ENCODE measurements at places on chromosomes 16 and 17.
A peak's percentile ranks its signal among the peaks of the same experiment; 100 is the strongest.

DNA sequence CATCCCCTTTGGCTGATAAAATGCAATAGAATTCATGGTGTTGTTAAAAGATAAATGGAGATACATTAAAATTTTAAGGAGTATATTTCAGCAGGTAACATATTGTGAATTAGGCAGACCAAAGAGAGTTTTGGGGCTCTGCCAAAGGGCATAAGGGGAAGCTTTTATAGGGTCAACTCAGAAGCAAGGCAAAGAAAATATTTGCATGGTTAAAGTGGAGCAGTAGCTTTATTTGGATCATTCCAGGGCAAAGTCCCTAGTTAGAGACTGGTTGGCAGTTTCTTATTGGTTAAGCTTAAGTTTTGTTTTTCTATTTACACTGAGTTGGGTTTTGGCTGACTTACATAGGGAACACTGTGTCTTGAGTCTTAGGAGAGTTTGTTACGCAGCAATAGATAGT is 75.1 kb upstream of the CA10 start:
- no peak for DNase-seq

- DNase-seq = no peak
These were observed 13.0 kb downstream of the KATNB1 start for GRCh38 chr16:57748596-57748995.

DNA sequence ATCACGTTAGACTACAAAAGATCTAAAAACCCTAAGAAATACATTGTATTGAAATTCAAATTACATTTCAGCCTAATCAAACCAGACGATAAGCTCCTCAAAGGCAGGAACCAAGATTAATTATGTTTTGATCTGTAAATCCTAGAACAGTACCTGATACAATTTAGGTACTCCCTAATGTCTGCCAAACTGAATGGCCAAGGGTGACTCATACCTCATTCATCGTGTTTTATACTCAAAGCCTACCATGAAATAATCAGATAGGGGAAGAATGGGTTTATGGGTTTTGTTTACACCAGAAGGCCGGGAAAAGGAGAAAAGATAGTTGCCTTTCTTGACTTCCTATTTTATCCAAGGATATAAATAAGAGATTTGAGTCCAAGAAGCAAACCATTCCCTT is 19.3 kb downstream of the MMD start:
- no peak for DNase-seq

DNA sequence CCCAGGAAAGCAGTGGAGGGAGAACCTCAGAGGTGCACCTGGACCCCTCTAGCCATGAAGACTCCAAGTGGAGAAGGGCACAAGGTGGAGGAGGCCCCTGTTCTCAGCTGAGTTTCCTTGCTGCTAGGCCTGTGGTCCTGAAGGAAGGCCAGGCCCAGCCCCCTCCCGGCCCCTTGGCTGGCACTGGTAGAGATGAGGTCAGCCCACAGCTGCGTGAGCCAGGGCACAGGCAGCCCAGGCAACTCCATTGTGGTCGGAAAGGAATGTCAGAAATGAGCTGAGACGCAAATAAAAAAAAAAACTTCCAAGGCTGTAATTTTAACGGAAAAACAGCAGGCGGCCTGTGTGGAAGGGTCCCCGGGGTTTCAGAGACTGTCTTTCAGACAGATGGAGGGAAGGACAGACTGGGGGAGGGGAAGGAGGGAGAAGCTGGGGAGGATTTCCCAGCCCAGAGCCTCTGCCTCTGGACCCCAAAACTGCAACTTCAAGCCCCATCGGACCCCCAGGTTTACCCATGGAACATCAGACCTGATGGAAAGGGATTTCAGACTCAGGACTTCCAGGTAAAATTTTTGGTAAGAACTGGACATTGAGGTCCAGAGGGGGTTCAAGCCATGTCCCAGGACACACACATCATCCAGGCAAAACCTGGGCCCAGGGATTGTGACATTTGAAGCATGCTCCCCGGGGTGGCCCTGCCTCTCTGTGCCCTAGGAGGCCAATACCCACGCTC is 25.6 kb upstream of the MRPS23 start:
- DNase-seq = peak; percentile 98

DNA sequence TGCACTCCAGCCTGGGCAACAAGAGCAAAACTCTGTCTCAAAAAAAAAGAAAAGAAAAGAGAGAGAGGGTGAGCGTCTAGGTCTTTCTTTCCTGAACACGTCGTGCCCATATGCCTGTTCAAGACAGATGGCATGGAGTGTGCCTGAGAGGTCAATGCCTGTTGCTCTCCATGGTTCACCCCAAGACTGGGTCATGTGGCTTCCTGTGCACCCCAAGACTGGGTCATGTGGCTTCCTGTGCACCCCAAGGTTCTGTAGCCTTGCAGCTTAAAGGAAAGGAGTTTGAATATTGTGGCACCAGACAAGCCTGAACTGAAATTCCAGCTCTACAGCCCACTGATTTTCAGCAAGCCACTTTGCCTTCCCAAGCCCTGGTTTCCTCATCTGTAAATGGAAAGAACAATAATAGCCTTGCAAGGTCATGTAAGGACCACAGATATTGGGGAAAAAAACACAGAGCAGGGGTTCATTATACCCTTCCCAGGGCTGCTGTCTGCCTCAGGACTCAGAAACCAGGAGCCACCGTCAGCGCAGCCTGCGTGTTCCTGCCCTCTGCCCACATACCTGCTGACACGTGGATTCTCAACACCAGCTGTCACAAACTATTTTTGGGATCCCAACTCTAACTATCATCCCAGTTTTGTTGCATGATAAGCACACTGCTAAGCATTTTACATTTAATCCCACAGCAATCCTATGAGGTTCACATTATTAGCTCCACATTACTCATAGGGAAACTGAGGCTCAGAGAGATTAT is 18.0 kb upstream of the NAGS start:
- DNase-seq = no peak

- DNase-seq = no peak
These were observed 13.3 kb upstream of the MPO start for GRCh38 chr17:58294034-58294433.

DNA sequence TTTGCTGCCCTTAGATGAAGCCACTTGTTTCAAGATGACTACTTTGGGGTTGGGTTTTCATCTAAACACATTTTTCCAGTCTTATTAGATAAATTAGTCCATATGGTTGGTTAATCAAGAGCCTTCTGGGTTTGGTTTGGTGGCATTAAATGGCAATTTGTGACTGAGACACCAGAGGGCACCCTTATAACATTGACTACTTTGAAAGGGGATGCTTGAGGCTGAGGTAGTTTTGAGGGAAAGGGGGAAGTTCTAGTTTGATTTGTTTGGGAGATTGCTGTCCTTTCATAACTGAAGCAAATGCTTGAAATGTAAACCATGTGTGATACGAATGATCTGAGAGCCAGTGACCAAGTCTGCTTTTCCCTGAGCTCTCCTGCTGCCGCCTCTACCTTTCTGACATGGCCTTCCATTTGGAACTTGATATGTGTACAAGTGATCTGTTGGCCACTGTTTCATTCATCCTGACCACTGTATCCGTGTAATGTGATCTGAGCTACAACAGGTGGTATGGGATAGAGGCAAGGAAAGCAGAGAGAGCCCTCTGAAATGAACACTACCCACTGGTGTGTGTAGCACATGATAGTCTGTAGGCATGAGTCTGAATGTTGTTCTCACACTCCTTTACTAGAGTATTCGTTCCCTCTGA is 5.8 kb upstream of the RARA start:
- DNase-seq = peak; percentile 59

DNA sequence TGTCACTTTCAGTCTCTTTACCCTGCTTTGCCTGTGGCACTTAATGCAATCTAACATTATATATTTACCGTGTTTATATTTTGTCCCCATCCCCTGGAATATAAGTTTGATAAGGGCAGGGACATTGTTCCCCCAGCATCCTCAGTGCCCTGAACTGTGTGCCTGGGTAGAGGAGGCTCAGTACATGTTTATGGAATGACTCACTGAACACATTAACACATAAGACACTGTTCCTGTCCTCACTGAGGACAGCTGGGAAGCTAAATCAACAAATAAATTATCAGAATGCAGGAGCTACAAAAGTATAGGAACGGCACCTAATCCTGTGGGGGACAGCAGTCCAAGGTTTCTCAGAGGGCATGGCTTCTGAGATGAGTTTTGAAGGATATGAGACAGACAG is 27.8 kb downstream of the GRIN2A start:
- peak; percentile 33 for DNase-seq

GRCh38 chr17:59047616-59048015 is 59.1 kb downstream of the TRIM37 start:
- DNase-seq = no peak

- DNase-seq = no peak
These were observed 1.5 kb upstream of the SPIRE2 start for GRCh38 chr16:89826531-89827382.

DNA sequence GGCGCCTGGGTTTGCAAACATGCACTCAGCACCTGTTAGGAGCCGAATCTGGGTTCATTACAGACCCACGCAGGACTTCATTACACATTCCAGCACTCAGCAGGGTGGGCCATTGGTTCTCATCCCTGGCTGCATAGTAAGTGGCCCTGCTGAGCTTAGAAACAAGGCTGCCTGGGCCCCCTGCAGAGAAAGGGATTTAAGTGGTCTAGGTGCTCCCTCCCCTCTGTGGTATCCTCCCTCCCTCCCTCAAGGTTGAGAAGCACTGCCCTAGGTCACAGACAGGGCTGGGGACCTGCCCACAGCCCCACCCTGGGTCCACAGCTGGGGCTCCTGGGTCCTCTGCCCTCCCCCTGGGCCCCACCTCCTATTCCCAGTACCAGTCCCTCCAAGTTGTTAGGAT is 28.3 kb downstream of the WNT3 start:
- no peak for DNase-seq

- peak; percentile 40 for DNase-seq
These were observed 2.2 kb upstream of the PDPK1 start for GRCh38 chr16:2535625-2536013.

DNA sequence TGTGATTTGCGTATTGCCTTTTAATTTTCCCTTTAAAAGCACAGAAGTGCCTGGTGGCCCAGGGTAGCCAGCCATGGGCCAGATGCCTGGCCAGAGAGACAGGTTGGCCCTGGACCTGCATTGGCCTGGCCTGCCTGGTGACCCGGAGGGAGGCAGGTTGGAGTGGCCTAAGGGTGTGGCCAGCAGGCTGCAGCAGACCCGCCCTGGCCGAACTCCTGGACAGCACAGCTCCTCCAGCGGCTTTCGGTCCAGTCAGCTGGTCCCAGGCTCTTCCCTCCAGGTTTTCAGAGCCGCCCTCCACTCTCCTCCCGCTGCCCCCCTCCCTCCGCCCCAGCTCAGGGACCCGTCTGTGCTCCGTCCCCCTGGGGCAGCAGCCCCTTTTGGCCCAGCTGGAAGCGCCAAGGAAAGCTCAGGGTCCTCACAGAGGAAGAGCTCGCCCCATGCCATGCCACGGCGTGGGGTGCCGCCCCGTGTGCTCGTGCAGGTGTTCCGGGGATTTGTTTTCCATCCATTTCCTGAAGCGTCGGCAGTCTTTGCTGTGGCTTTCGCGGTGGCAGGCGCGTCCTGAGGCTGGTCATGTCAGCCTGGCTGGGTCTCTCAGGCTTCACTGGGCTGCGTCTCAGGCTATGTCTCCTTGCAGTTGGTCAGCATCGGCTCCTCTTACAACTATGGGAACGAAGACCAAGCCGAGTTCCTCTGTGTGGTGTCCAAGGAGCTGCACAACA is 18.1 kb downstream of the PRSS27 start:
- DNase-seq = no peak

GRCh38 chr17:57207396-57207795 is 48.9 kb upstream of the MSI2 start:
- DNase-seq = no peak

GRCh38 chr16:73605309-73605708 is 557.4 kb upstream of the ZFHX3 start:
- peak; percentile 14 for DNase-seq

DNA sequence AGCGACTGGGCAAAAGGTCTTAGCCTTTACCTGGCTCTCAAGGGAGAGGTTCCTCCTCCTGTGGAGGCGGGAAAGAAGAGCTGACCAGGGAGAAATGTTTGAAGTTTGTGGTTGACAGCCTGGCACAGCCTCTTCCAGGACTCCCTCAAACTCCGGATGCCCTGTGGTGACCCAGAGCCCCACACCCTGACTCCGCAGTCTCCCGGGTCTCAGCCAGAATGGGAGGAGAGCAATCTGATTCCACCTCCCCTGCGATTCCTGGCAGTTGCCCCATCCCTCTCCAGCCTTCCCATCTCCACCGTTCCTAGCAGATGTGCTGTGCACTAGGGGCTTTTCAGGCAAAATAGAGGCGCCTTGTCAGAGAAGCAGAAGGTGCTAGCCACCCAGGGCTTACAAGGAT is 5.5 kb upstream of the DNAI2 start:
- peak; percentile 40 for DNase-seq

DNA sequence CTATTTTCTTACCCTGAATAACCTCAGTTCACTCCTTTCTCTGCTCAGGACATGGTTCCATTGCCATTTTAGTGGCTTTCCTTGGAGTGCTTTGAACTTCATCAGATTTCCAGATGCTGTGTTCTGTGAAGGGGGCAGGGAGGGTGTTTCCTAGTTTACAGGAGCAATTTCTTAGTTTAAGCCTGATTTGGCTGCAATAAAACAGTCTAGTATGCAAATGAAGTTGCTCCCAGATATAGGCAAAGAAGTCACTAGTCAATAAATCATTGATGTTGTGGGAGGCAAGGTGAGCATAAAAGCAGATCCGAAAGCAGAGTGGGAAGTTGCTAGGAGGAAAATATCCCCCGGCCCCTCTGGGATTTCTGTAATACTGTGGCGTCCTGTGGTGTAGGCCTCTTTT is 202.3 kb downstream of the HS3ST4 start:
- DNase-seq = no peak

- no peak for DNase-seq
These were observed 196.3 kb downstream of the KATNIP start for GRCh38 chr16:27746076-27746855.

DNA sequence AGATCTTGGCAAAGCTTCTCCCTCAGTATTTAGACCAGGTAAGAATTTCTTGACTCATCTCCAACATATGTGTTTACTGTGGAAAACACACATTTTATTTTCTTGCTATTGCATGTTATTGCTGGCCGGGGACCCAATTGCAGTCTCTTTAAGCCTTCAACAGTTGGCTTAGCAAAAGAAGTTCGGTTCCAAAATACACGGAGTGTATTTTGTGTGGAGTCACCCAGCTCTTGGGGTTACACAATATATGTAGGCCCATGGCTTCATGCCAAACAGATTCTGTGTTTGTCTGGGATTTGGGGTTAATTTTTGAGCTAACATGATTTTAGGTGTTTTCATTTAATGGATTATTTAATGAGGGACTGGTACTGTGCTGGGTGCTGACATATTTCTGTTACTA is 4.0 kb downstream of the ALDH3A2 start:
- no peak for DNase-seq

- DNase-seq = peak; percentile 28
These were observed 2.9 kb downstream of the SRL start for GRCh38 chr16:4239020-4239419.

GRCh38 chr16:73308771-73309170 is 260.8 kb upstream of the ZFHX3 start:
- DNase-seq = no peak

All from Daoy (cell line).